ENCODE measurements at places on chromosomes 1 and 21. TPM values are rescaled to one million over a fixed set of nuclear protein-coding genes. Genes with fewer than 3 reads are reported as not detected.
A peak's percentile ranks its signal among the peaks of the same experiment; 100 is the strongest.

DNA sequence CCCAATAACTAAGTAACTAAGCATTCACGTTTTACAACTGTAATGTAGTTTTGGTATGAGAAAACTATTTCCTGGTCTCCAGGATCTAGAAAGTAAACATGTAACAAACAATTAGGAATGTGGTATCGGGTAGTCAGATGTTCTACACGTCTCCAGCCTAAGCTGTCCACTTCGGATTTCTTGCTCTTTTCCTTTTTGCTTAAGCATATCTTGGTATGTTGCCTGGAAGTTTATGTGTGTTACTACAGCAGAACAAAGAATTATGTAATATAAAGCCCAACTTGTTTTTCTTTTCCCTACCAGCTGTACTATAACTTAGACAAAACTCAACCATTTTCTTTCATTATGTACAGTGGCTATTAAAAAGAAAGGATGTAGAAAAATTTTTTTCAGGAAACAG lies 20.4 kb upstream of the WARS2 start:
- DNase-seq, result no peak

DNA sequence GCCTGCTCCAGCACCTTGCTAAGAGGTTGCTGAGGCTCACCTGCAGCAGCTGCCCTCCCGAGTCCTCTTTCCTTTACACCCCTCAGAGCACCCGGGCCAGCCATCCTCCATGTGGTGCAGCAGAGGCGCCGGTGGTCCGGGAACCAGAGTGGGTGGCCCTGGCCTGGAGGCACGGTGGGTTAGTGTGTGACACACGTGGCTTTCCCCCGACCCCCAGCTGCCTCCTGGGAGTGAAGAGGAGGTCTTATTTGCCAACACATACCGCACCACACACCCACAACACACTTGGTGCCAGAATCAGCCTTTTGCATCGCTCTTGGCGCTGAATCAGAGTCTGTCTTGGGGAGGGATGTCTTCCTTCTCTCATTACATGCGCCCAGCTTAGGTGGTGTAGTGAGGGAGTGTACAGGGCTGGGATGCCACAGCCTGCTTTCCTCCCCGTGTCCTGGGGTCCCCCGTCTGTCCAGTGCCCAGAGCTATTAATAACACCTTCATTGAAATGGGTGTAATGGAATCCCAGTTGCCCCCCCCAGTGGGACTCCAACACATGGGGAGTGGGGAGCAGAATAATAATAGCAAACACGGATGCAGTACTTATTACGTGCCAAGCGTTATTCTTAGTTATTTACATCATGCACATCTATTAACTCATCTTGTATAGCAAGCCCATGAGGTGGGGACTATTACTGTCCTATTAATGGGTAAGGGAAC lies 38.2 kb downstream of the MAPKAPK2 start:
- no peak for DNase-seq

- DNase-seq, result no peak
These were observed 7.0 kb downstream of the SIM2 start for GRCh38 chr21:36705679-36706481.

IVL gene
- not detected for total RNA-seq

DNA sequence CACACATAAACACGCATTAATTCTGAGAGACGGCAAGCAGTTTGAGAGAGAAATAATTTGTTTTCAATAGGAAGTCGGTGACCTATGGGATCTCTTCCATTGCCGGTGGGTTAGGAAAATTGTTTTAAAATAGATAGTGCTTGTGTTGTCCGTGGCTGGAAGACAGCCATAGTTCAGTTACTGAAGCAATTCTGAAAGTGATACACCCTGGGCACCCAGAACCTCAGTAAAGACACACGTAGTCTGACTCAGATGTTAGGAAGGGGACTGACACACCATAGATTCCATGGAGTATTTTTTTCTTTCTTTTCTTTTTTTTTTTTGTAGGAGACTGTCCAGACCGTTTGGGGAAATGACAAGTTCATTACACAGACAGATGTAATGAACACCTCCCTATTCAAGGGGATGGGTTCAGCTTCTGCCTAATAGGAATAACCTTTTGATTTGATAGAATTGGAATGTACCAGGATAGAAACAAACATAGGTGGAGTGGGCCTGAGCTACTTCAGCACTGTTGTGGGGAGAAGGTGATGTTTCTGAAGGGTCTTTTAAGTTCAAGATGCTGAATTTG lies 1.6 kb downstream of the C1orf21 start:
- no peak for DNase-seq

GRCh38 chr1:238364214-238364892 lies 473.6 kb upstream of the ZP4 start:
- no peak for DNase-seq

DNA sequence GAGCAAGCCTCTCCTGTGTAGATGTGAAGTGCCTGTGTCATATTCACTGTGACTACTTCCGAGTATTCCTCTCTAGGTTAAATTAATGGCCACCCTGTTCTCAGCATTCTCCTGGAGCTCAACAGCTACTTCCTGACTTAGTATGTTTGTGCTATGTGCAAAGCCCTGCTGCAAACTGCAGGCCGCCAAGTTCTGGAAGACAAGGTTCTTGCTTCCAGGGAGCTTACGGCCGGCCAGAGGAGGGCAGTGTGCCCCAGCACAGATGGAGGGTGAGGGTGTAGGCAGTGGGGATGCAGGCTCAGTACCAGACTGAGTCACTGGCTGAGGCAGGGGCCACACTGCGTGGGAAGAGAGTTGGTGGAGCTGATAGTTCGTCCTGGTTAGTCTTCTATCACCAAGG lies 43.2 kb downstream of the ELK4 start:
- DNase-seq, result peak; percentile 64

AVPR1B gene
- not detected for total RNA-seq

DNA sequence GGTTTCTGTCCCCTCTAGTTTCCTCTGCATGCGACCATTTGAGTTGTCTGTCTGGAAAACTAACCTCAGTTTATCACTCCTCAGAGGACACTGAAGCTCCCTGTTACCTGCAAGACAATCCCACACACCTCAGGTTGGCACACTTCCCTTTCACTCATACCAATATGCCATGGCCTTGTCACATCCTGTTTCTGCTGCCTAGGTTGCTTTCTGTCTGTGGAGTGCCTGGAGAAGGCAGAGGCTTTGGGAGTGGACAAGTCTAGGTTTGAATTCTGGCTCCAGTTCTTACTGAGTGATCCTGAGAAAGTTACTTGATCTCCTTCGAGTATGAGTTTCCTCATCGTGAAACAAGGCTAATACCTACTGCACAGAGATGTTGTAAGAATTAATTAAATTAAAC lies 171.5 kb upstream of the CACYBP start:
- no peak for DNase-seq

GRCh38 chr21:44658541-44658910 lies 794 bp downstream of the KRTAP12-3 start:
- DNase-seq, result no peak

- no peak for DNase-seq
These were observed 16.6 kb downstream of the ATP1A4 start for GRCh38 chr1:160168016-160168415.

GRCh38 chr1:117644696-117645311 lies 39.0 kb downstream of the TENT5C start:
- DNase-seq, result no peak

RIIAD1 gene
- total RNA-seq, result 4.3 TPM

- no peak for DNase-seq
These were observed 1.7 kb downstream of the LIN28A start for GRCh38 chr1:26412180-26412840.

GRCh38 chr1:45535988-45536766 lies 14.4 kb upstream of the AKR1A1 start:
- no peak for DNase-seq

GRCh38 chr1:93773049-93773838 lies 91.6 kb upstream of the BCAR3 start:
- no peak for DNase-seq

- no peak for DNase-seq
These were observed 6.9 kb upstream of the EFNA3 start for GRCh38 chr1:155071701-155072100.

DNA sequence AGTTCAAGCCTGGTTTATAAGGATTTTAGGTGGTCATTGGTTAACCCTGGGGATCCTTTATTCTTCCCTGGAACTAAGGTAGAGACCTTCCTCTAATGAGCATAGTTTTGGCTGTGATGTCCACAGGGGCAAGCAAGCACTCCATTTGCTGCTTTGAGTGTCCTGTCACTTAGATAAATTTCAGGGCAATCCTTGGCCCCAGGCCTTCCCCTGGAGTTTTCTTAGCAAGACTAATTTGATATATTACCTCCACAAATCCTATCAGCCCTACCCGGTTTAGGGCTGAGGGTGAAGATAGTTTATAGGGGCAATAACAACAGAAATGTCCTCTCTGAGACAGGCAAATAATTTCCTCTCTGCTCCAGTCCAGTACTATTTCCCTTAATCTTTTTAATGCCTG lies 166.6 kb downstream of the CYYR1 start:
- no peak for DNase-seq
